ENCODE measurements at places on chromosomes 6 and 20. TPM values are rescaled to one million over a fixed set of nuclear protein-coding genes. Genes with fewer than 3 reads are reported as not detected.

The TNFRSF6B gene
- total RNA-seq, result 3.4 TPM

- DNase-seq, result no peak
Measured at GRCh38 chr20:53434662-53435061, 159.0 kb downstream of the ZNF217 start.

GRCh38 chr6:76886900-76887299, 576.4 kb downstream of the HTR1B start:
- DNase-seq, result no peak

DNA sequence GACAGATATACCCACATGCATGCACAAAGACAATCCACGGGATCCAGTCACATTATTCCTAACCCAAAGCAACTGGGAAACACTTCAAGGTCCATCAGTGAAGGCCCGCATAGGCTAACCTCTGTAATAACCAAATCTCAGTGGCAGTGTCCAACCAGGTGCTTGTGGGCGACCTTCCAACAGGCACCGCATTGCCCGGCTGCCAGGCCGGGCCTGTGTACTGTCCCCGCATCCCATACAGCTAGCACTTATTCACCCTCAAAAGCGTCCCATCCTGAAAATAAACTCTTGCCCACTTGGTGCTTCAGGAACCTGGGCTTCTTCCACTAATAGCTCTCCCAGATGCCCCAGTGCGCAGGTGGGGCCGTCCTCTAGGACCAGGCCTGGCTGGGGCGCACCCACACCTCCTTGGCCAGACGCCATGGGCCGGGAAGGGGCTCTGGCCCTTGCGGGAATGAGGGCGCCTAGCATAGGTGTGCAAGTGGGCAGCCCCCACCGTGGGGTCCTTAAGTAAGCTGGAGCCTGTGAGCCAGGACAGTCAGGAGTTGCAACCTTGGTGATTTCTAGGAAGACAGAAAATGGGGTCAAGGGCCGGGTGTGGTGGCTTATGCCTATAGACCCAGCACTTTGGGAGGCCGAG, 1.1 kb upstream of the ENTPD6 start:
- no peak for DNase-seq

- no peak for DNase-seq
Measured at GRCh38 chr6:107682721-107683120, 141.4 kb downstream of the SCML4 start.

GRCh38 chr6:112231594-112232060, 22.7 kb downstream of the LAMA4 start:
- DNase-seq, result peak; percentile 50

All from skin of body (tissue), 3 donors.